A549 treated with DMSO at 1 μM for 4 hours (cell line): ENCODE measurements at places on chromosomes 1 and 21. TPM values are rescaled to one million over a fixed set of nuclear protein-coding genes. Genes with fewer than 3 reads are reported as not detected.

Gene MORN1
- 5.8 to 7.9 TPM (median 6.4 TPM) in 5 replicates for total RNA-seq

Gene RNU1-2
- total RNA-seq: 7.3 TPM in 1 of 5 replicates, not detected in the others

Gene PPIAL4G
- not detected in 5 replicates for total RNA-seq

Gene THEMIS2
- total RNA-seq: 0.40 to 1.7 TPM (median 0.83 TPM) in 5 replicates

Gene AADACL3
- total RNA-seq: not detected in 5 replicates

Gene NENF
- total RNA-seq: 91.7 to 133 TPM (median 131 TPM) in 5 replicates

Gene RNU1-1
- 7.3 TPM in 1 of 5 replicates, not detected in the others for total RNA-seq

Gene PLA2G2F
- total RNA-seq: not detected in 5 replicates

Gene C1orf141
- not detected in 5 replicates for total RNA-seq

Gene SZRD1
- 85.5 to 98.3 TPM (median 94.2 TPM) in 5 replicates for total RNA-seq

Gene OR2L13
- total RNA-seq: not detected in 5 replicates

Gene ADAMTSL4
- total RNA-seq: 2.0 to 3.5 TPM (median 2.9 TPM) in 5 replicates

Gene CRYAA
- not detected in 5 replicates for total RNA-seq

Gene GJA8
- total RNA-seq: not detected in 5 replicates

Gene NPHS2
- not detected in 5 replicates for total RNA-seq

Gene OXCT2
- 0.39 to 0.66 TPM (median 0.45 TPM) in 5 replicates for total RNA-seq

Gene C1orf198
- 15.8 to 20.4 TPM (median 18.7 TPM) in 5 replicates for total RNA-seq

Gene RAD54L
- total RNA-seq: 9.9 to 13.7 TPM (median 11.3 TPM) in 5 replicates

Gene CACHD1
- total RNA-seq: 1.7 to 2.0 TPM (median 1.9 TPM) in 5 replicates

Gene GNAT2
- total RNA-seq: 0.13 to 0.20 TPM (median 0.18 TPM) in 3 of 5 replicates, not detected in the others

Gene AMIGO1
- 1.0 to 1.5 TPM (median 1.2 TPM) in 5 replicates for total RNA-seq

Gene F13B
- 0.05 to 0.13 TPM in 2 of 5 replicates, not detected in the others for total RNA-seq

Gene PCSK9
- 3.8 to 4.6 TPM (median 4.1 TPM) in 5 replicates for total RNA-seq

Gene ANGPTL1
- total RNA-seq: not detected in 5 replicates

Gene OR2L5
- total RNA-seq: not detected in 5 replicates

Gene RXFP4
- not detected in 5 replicates for total RNA-seq

Gene PODN
- total RNA-seq: 0.09 TPM in 1 of 5 replicates, not detected in the others

Gene PTGFR
- total RNA-seq: not detected in 5 replicates

Gene SRSF11
- 74.3 to 86.3 TPM (median 80.3 TPM) in 5 replicates for total RNA-seq

Gene ZMYM1
- 4.1 to 8.7 TPM (median 8.2 TPM) in 5 replicates for total RNA-seq

Gene ECM1
- total RNA-seq: 2.1 to 2.7 TPM (median 2.3 TPM) in 5 replicates

Gene AMY2A
- total RNA-seq: not detected in 5 replicates

Gene KRTAP21-2
- not detected in 5 replicates for total RNA-seq

Gene ENAH
- 75.4 to 108 TPM (median 95.6 TPM) in 5 replicates for total RNA-seq

Gene PLA2G4A
- 9.6 to 14.1 TPM (median 11.7 TPM) in 5 replicates for total RNA-seq

Gene CASQ1
- not detected in 5 replicates for total RNA-seq

Gene IGSF5
- total RNA-seq: not detected in 5 replicates

Gene ISG15
- 18.0 to 26.2 TPM (median 22.7 TPM) in 5 replicates for total RNA-seq

Gene TTLL10
- total RNA-seq: not detected in 5 replicates

Gene DUSP10
- 2.6 to 4.0 TPM (median 3.9 TPM) in 5 replicates for total RNA-seq

Gene ZFP69B
- 1.5 to 2.4 TPM (median 2.3 TPM) in 5 replicates for total RNA-seq

Gene EFNA3
- total RNA-seq: 3.7 to 5.6 TPM (median 4.2 TPM) in 5 replicates

Gene OLIG2
- total RNA-seq: not detected in 5 replicates

Gene PARP1
- 100 to 119 TPM (median 110 TPM) in 5 replicates for total RNA-seq

Gene BCAS2
- total RNA-seq: 26.3 to 31.4 TPM (median 30.4 TPM) in 5 replicates

Gene ARHGAP30
- total RNA-seq: 0.06 to 0.13 TPM (median 0.10 TPM) in 5 replicates

Gene GJB3
- total RNA-seq: 5.4 to 8.1 TPM (median 6.1 TPM) in 5 replicates

Gene FCRL6
- total RNA-seq: not detected in 5 replicates

Gene OR2M3
- not detected in 5 replicates for total RNA-seq

Gene DSCAM
- not detected in 5 replicates for total RNA-seq

Gene RAB29
- total RNA-seq: 12.5 to 13.6 TPM (median 13.0 TPM) in 5 replicates

Gene SAMD13
- 0.24 to 0.69 TPM (median 0.31 TPM) in 5 replicates for total RNA-seq

Gene SLC30A2
- total RNA-seq: 0.05 to 0.11 TPM (median 0.06 TPM) in 4 of 5 replicates, not detected in the other
